ENCODE measurements at places on chromosomes 1 and 21.

DNA sequence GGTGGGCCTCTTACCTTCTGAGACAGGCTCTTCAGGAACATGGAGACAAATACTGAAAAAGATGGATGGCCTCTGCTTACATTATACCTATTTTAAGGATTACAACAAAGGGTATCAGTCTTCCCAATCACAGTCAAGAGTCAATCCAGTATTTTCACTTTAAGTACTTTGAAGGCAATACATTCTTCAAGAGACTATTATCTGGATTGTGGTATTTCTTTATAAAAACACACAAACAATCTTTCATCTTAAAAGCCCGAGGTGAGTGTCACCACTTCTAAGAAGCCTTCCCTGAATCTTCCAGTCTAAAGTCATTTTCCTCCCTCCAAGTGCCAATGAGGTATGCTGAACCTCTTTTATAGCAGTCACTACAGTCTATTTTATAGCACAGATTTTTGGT is 45.3 kb downstream of the WASF2 start:
- DNase-seq: no peak

- DNase-seq: no peak
Observed at GRCh38 chr1:214913966-214914365, 168.6 kb upstream of the KCNK2 start.

DNA sequence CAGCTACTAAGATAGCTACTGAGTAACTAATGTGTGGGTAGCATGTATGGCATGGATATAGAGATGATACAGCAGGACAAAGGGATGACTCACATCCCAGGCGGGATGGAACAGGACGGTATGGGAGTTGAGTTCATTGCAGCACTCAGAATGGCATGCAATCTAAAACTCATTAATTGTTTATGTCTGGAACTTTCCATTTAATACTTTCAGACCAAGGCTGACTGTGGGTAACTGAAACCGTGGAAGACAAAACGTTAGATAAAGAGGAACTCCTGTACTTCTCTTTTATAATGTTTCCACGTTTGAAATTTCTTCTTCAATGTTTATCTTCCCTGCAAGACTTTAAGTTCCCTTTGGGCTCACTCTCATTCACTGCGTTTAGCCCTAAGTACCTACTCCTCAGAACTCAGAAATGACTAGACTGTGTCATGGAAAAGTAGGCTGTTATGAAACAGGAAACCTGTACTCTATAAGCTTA is 151.9 kb downstream of the MAGI3 start:
- DNase-seq: no peak

GRCh38 chr21:40516335-40516734 is 330.6 kb downstream of the DSCAM start:
- no peak for DNase-seq

GRCh38 chr1:182608845-182609610 is 4.8 kb upstream of the RGS16 start:
- no peak for DNase-seq

GRCh38 chr1:5927506-5928370 is 64.5 kb downstream of the NPHP4 start:
- no peak for DNase-seq

- DNase-seq: no peak
Observed at GRCh38 chr1:51945591-51945990, 44.9 kb downstream of the RAB3B start.

GRCh38 chr1:209797978-209798639 is 7.8 kb downstream of the IRF6 start:
- no peak for DNase-seq

DNA sequence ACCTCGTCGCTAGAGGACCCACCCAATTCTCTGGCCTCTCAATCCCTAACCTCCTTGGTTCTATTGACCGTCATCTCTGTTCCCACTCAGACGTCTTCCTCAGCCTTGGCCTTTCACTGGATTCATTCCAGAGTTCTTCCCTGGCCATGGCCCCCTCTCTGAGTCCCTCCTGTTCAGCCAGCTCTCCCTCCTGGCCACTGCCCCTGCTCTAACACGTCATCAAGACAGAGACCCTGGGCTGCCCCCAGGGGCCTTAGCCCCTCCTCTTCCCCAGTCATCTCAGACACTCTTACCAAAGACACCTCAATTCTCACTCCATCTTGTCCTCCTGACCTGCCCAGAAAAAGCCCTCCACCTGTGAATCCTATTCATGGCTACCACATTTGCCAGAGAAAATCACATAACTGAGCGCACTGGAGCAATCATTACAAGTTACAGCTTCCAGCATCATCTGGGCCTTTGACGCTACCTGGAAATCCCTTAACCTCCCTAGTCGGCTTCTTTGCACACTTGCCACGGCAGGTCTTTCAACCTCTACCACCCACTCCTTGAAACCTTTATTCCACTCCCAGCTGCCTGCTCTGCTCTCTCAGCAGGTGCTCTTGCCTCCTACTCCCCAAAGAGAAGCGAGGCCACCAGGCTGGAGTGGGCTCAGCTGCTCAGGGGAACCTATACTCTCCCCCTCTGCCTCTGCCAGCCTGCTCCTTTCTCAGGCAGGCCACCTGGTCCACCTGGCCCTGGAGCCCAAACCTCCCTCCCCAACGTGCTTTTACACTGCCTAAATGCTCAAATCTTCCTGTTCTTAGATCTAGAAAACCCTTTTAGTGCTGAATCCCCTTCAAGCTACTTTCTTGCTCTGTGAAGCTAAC is 14.0 kb downstream of the DCST2 start:
- DNase-seq: peak; percentile 12

DNA sequence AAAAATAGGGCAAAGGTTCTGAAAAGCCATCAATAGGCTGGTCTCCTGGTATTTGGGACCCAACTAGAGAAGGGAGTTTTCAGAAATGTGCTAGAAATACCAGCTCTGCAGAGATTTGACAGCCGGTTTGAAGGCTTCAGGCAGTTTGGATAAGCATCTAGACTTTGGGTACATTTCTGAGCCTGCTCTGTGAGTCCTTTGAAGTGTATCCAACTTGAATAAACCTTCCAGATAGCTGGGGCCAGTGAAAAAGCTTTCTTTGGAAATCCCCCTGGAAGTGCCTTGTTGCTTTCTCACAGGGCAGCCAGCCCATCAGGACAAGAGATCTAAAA is 6.4 kb upstream of the PEF1 start:
- DNase-seq: no peak

GRCh38 chr1:3056641-3057040 is 12.4 kb upstream of the PRDM16 start:
- no peak for DNase-seq

DNA sequence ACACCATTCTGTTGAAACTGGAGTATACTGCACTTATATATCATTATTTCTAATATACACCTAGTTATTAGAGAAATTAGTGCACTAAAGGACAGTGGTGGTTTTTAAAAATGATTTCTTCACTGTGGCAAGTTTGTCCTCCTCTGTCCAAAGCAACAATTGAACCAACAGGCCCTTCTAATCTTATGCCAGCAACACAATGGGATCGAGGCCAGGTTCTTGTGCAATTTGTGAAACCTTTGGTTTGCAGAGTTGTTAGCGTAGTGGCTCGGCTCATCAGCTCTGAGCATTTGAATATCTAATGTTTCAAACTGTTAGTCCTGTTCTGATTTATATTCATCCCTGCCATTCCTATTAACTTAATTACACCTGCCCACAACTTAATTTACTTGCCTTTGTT is 9.9 kb upstream of the LRRC39 start:
- peak; percentile 72 for DNase-seq

DNA sequence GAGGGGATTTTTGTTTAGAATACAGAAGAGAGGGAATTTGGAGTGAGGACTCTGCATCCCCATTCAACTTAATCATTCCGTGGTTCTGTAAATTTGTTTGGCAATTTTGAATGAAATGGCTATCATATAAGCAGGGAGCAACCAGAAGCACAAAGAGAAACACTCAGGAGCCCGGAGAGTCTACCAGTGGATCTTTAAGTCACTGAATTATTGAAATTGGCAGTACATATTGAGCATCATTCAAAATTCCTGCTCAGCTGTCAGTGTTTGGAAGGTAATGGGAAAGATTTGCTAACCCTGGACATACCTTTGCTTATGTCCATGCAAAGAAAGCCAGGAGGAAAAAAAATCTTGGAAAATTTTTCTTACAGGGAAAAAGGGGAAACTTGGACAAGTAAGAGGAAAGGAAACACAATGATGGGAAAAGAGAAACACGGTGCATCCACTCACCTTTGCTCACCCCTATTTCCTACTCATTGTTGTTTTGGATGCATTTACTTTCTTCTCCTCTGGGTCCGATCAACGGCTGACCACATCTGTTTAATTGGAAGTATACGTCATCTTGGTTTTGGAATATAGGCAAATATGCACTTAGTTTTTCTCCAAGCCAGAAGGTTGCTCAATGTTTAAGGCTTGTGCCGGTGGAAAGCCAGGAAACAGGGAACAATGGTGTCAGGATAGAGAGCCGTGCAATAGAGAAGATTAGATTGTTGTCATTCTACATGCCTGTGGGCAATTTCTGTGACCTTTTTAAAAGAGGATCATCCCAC is 243.0 kb upstream of the LYPLAL1 start:
- DNase-seq: no peak

GRCh38 chr1:29805122-29805895 is 569.0 kb downstream of the PTPRU start:
- peak; percentile 31 for DNase-seq

DNA sequence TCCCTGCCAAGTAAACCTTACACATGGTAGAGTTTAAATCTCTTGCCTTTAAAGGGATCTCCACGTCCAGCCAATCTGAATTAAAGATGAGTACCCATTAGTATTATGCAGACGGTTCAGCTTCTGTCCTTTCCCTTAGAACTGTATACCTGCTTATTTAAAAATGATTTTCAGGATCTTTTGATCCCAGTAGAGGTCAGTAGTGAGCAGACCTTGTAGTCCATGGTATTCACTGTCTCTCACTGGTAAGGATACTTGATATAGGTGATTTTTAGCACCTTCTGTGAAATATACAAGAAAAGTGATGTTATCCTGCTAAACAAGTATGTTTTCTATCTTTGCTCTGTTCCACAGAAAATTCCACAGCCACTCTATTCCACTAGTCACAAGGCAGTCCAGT is 1211.6 kb upstream of the ADGRL4 start:
- no peak for DNase-seq

GRCh38 chr1:203210988-203211387 is 18.5 kb downstream of the CHIT1 start:
- no peak for DNase-seq

DNA sequence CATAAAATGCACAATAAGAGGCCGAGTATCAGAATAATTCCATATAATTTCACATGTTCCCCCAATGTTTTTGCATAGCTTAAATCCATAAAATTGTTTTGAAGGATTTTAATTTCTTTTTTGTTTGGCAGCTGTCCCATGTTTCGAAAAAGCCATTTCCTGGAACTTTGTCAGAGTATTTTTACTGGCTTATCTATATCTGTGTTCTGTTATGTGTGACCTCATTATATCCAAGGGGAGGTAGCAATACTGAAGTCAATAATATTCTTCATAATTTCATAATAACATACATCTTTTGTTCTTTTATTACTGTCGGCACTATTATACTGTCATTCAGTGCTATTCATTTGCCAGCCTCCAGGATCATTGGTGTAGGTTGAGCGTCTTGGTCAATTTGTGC is 9.4 kb upstream of the BACH1 start:
- DNase-seq: no peak

- no peak for DNase-seq
Observed at GRCh38 chr1:115428256-115428655, 90.2 kb upstream of the NGF start.

- no peak for DNase-seq
Observed at GRCh38 chr1:100989306-100990077, 36.1 kb downstream of the DPH5 start.

DNA sequence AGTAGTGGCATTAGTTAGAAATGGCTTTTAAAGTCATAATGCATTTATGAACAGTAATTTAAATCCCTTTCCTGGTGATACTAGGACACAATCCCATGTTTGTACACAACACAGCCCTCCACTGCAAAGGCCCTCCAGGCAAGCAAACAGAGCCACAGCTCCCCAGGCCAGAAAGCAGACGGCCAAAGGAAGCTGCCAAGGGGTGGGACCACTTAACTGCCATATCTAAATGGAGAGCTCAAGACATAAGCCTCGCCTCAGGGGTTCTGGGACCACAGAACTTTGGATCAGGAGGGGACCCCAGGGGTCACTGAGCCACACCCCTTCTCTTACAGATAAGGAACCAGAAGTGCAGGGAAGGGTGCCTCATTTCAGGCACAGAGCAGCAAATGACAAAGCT is 189.7 kb downstream of the KCNH1 start:
- no peak for DNase-seq

DNA sequence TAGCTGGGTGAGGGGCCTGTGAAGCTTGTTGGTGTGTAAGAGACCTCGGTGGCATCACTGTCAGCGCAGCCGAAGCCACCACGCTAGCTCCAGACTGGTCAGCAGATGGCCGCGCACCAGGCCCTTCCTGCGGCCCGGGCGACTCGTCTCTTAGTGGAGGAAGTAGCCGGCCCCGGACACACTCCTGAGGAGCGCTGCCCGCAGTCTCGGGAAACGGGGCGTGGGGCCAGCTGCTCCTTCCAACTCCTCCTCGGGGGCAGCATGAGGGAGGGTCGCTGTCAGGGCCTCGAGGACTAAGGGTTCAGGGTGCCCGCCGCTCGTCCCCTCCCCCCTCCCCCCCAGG is 20.4 kb downstream of the H3-3A start:
- peak; percentile 64 for DNase-seq

GRCh38 chr1:248631354-248632008 is 3.4 kb downstream of the OR2T11 start:
- no peak for DNase-seq

DNA sequence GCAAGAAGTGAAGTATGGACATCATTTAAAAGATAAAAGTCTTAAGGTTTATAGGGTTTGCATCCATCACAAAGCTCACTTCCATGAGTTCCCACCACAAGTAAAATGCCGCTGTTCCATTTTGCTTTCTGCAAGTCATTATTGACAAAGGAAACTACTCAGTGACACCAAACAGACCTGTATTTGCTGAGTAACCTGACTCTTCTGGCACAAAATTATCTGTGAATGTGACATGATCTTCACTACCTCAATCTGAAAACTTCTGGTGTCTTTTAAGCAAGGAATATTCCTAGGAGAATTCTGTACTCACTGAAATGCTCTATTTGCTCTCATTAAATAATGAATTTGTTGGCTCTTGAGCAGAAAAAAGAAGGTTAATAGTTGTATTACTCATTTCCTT is 1077.4 kb upstream of the ADGRL4 start:
- no peak for DNase-seq

DNA sequence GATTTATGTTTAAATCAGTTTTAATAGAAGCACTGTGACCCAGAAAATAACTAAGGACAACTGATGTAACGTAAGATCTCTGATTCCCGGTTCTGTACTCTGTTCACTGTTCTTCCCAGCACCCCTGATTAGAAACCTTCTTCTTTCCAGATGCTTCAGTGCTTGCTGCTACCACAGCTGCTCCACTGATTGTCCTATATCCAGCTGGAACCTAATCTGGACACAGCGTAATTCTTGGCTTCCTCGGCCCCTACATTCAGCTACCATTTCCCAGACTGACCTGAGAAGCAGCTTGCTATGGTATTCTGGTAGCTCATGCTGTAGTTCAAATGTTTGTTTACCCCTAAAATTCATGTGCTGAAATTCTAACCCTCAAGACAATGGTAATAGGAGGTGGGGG is 302.7 kb downstream of the GRIK1 start:
- no peak for DNase-seq

GRCh38 chr1:119040906-119041305 is 52.8 kb upstream of the TBX15 start:
- no peak for DNase-seq

- DNase-seq: peak; percentile 82
Observed at GRCh38 chr21:42974832-42975820, 764 bp downstream of the PKNOX1 start.

GRCh38 chr1:22143065-22144033 is at the start of gene WNT4:
Gene WNT4 (minus strand): TSS chr1:22143097. CDS start chr1:22142922, 175 bp downstream.
- peak; percentile 51 for DNase-seq
